Head of caudate nucleus (tissue), 42 donors: ENCODE measurements at places on chromosomes 5 and 9.

- DNase-seq: no peak
Measured at GRCh38 chr9:136512651-136513071, 29.8 kb upstream of the SEC16A start.

DNA sequence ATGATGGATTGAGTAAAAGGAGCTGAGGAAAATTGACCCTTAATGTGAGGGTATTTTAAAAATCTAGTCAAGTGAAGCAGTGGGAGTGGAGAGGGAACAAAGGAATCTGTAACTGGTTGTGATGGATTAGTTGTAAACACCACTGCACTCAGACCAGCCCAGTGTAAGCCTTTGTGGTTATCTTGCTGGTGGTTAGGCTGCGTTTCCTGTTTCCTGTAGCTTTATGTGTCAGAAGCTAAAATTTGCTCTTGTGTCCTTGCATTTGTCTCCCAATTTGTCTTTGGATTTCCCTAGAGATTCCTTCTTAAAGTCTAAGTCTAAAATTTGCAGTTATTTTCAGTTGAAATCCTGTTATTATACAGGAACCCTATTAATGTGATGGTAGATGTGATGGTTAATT is 6.3 kb downstream of the IFNA21 start:
- no peak for DNase-seq

DNA sequence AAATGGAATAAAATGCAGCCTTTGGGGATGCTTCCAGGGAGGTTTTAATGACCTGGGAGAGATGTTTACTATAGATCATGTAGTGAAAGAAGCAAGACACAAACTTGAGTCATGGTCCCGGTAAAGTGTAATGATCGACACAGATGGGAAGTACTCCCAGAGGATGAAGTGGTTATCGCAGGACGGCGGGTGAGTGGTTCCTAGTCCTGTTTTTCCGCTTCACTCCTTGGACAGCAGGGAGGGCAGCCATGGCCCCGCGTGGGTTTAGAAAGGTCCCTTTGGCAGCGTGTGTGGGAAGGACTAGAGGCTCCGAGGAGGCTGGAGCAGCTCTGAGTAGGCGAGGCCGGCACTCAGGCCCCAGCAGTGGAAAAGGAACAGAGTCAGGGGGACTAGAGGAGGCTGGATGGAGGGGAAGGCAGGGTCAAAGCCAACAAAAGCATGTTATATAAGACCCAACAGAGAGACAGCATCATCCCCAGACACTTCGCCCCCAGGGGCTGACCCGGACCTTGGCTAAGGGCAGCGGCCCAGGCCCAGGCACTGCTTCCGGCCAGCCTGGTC is 49.2 kb upstream of the STXBP1 start:
- no peak for DNase-seq

- no peak for DNase-seq
Measured at GRCh38 chr5:78587081-78587774, 61.3 kb downstream of the LHFPL2 start.

DNA sequence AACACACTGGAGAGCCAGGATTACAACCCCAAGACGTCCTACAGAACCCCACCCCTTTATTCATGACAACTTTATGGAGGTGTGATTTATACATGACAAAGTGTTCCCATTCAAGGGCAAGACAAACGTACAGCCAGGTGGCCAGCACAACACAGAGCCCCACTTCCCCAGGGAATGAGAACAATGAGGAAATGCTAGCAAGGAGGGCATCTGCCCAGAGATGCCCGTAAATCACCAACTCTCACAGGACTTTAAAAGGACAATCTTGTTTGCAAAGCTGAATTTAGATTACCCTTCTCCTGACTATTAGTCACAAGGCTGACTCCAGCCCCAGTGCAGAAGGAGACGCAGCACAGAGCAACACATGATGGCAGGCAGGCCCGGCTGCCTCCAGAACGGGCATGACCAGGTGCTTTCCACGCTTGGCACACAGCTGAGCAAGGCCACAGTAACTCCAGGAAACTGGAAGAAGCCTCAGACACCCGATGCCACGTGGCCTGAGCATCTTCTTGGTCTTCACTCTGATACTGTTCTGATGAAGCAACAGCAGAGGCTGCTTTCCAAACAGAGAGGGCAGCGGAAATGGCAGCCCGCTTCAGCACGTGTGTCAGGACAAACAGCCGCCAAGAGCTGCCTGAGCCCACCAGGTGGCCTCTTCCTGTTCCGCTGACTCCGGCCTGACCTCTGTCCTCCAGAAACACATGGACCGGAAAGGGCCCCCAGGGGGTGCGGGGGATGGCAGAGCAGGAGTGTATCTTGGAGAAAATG is 51.4 kb downstream of the ROR2 start:
- DNase-seq: no peak

DNA sequence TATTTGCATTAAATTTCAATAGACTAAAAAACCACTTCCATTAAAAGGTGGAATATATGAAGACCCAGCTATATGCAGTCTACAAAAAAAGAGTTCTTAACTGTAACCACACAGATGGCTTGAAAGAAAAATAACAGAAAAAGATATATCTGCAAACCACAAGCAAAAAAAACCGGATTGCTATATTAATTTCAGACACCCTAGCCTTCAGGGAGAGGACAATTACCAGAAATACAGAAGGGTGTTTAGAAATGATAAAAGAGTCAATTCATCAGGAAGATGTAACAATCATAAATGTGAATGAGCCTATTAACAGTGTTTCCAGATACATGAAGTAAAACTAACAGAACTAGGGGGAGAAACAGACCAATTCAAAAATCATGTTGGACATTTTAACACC is 56.9 kb upstream of the SMIM23 start:
- DNase-seq: no peak

GRCh38 chr9:88161144-88161543 is 22.9 kb upstream of the SPATA31C2 start:
- no peak for DNase-seq

DNA sequence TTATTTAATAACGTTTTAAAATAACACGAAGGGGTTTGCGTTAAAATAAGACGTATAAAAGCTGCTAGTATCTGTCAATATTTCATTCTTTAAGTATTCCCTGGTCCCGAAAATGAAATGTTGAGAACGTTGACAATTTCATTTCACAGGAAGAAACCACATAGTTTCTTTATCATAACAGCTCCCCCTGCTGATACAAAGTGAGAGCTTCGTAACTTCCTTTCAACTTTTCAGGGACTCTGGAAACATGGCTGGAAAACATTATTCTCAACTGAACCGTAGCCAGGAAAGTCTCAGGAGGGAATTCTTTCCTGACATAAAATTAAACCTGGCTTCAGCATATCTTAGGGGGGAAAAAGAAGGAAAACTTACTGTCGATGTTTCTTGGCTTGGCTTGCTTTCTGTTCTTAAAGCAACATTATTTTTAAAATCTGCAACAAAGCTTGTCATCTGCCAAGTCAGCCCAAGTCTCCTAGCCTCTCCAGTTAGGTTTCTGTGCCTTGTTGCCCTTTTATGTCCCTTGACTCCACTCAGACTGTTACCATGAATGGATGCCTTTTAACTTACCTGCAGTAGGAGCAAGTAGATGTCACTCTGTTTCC is 122.9 kb upstream of the DAB2 start:
- DNase-seq: no peak

- DNase-seq: no peak
Measured at GRCh38 chr5:112907166-112907631, 14.8 kb downstream of the REEP5 start.

- no peak for DNase-seq
Measured at GRCh38 chr5:87754009-87754757, 341.5 kb upstream of the CCNH start.

- DNase-seq: peak; percentile 80
Measured at GRCh38 chr5:140346348-140347221, at the start of gene HBEGF. TSS of gene HBEGF (minus strand) at chr5:140346603. CDS start at chr5:140346328, 275 bp downstream.

DNA sequence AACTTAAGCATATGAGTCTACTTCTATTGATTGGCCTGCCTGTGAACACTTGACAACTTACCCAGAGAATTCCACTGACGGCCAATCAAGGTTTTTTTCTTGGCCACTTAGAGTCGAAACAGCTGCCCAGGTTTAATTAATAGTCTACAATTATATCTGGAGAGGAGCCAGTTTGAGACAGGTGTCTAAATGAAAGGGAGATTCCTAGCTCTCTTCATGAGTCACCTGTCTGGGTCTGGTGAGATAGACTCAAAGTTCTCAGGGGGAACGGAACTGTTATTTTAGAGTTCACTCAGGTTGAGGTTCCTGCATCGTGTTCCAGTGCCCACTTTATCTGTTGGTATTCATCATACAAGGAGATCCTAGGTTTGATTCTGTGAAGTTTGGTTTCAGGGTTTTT is 111.0 kb downstream of the CD180 start:
- DNase-seq: no peak

GRCh38 chr5:172383191-172383802 is 71.0 kb downstream of the SH3PXD2B start:
- no peak for DNase-seq

DNA sequence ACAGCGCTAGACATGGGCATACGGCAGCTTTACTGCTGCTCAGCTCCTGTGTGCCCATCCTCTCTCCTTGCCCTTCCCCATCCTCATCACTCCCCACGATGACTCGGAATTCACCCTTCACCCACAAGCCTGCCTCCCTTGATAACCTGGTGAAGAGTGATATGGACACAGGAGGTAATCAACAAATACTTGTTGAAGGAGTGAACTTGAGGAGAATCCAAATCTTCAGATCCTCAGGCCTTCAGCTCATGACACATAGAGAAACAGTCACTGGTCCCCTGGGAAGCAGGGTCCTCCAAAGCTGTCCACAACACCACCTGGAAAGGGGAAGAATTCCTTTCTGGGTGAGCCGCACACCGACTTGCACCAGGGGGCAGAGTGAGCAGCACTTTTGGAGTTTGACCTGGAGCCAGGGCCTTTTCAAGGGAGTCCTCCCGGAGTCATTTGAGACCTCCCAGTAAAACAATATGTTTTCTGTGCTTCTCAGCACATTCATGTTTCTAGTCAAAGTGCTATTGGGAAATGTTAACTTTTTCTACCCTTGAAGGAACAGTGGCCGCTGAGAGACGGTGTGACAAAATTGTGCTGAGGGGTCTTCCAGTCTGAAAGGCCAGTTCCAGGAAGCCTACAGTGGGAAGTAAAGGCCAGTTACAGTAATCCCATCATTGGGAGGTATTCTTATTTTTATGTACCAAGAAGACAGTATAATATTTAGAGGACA is 332.3 kb downstream of the CWC27 start:
- DNase-seq: peak; percentile 59

DNA sequence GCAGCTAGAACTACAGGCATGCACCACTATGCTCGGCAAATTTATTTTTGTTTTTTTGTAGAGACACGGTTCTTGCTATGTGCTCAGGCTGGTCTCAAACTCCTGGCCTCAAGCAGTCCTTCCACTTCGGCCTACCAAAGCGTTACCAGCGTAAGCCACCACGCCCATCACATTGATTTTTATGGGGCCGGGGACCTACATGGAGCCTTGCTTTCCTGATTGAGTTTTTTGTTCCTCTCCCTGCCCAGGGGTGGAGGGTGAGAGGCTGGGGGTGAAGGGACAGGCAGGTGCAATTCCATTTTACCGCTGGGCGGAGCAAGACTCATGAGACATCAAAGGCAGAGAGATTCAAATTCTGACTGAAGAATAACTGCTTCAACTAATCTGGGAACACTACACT is 1.9 kb downstream of the ALDH1B1 start:
- DNase-seq: no peak

DNA sequence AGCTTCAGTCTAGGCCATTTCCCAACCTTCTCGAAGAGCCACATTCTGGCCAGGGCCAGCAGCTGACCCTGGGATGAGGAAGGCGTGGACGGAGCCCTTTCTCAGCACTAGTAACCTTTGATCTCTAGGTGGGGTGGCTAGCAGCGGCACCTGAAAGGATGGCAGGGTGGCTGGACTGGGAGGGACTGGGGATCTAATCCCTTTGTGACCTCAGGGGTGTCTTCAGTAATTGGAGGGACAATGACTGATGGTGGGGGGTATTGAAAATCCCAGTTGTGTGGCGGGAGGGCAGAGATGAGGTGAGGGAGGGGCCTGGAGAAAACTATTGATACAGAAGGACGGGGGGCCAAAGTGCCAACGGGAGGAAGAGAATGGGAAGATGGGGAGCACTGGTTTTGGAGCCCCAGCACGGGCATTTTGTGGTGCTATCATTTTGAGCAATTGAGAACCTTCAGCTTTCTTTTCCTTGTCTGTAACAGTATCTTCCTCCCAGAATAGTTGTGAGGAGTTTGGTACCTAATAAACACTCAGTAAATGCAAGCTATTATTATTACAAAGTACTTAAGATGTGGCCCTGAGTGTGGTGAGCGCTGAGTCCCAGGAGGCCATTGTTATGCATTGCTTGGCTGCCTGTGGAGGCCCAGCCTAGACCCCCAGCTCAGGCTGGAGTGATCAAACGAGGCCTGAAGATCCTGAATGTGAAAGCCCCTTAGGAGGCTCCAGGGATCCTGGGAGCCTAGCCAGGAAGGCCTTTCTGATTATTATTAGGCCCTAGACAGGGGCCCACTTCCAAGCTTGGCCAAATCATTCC is 37.3 kb upstream of the UBE2D2 start:
- no peak for DNase-seq
